Aorta (tissue), 5 donors: ENCODE measurements at places on chromosomes 16 and 17.
A peak's percentile ranks its signal among the peaks of the same experiment; 100 is the strongest.

GRCh38 chr16:22848451-22848850 is 34.5 kb downstream of the HS3ST2 start:
- no peak for DNase-seq

GRCh38 chr17:31680126-31680525 is 178.9 kb downstream of the COPRS start:
- DNase-seq: no peak

- no peak for DNase-seq
Measured at GRCh38 chr17:35947156-35947585, 3.7 kb upstream of the LYZL6 start.

- DNase-seq: no peak
Measured at GRCh38 chr16:68146585-68146984, 61.4 kb downstream of the NFATC3 start.

DNA sequence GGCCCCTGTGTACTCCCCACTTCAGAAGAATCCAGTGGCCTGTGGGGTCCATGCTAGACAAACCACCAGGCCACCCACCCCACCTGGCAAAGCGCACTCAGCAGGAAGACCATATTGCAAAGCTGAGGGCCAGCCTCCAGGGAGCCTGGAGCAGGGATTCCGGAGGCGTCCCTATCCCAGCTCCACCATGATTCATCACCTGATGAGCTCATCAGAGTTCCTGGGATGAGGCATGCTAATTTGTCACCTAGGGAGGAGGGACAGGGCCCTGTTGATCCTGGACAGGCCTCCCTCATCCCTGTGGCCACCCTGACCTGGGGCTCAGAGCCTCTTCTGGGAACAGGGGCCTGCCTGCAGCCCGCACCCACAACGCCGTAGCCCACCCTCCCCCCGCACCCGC is 131.6 kb upstream of the PLCG2 start:
- no peak for DNase-seq

- DNase-seq: no peak
Measured at GRCh38 chr16:4489030-4489429, 12.8 kb downstream of the HMOX2 start.

- DNase-seq: no peak
Measured at GRCh38 chr16:59887856-59888255, 1153.7 kb upstream of the GOT2 start.

GRCh38 chr16:78310990-78311561 is 211.6 kb downstream of the WWOX start:
- DNase-seq: no peak

GRCh38 chr16:59759296-59759695 is 1025.2 kb upstream of the GOT2 start:
- no peak for DNase-seq

DNA sequence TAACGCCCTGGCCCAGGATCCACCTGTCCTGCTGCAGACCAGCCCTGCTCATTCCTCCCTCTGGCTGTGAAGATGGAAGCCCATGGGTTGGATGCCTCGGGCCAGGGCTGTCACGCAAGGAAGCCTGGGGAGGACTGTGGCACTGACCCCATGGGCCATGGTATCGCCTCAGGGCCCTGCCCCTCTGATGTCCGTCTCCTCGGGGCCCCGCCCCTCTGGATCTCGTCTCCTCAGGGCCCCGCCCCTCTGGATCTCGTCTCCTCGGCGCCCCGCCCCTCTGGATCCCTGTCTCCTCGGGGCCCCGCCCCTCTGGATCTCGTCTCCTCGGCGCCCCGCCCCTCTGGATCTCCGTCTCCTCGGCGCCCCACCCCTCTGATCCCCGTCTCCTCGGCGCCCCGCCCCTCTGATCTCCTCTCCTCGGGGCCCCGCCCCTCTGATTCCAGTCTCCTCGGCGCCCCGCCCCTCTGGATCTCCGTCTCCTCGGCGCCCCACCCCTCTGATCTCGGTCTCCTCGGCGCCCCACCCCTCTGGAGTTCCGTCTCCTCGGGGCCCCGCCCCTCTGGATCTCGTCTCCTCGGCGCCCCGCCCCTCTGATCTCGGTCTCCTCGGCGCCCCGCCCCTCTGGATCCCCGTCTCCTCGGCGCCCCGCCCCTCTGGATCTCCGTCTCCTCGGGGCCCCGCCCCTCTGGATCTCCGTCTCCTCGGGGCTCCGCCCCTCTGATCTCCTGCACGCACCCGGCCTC is 24.0 kb downstream of the METRNL start:
- peak; percentile 90 for DNase-seq

- DNase-seq: peak; percentile 24
Measured at GRCh38 chr16:66489818-66490217, 60.1 kb downstream of the TK2 start.

- peak; percentile 75 for DNase-seq
Measured at GRCh38 chr16:12470311-12471229, 333.1 kb downstream of the CPPED1 start.

DNA sequence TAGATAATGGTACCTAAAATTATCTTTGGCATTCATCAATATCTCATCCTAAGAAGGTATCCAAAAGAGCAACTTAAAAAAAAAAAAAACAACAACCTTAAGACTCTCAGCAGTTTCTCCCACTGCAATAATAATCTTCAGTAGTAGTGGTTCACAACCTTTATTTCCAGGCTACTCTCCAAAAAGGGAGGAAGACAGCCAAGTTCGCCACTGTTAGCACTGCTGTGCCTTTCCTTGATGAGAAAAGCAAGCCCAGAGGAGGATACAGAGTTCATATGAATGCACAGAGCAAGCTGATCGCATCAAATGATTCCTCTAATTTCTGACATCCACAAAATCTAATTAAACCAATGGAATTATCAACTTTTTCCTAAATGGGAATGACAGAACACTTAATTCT is 199.4 kb downstream of the AATF start:
- DNase-seq: no peak

DNA sequence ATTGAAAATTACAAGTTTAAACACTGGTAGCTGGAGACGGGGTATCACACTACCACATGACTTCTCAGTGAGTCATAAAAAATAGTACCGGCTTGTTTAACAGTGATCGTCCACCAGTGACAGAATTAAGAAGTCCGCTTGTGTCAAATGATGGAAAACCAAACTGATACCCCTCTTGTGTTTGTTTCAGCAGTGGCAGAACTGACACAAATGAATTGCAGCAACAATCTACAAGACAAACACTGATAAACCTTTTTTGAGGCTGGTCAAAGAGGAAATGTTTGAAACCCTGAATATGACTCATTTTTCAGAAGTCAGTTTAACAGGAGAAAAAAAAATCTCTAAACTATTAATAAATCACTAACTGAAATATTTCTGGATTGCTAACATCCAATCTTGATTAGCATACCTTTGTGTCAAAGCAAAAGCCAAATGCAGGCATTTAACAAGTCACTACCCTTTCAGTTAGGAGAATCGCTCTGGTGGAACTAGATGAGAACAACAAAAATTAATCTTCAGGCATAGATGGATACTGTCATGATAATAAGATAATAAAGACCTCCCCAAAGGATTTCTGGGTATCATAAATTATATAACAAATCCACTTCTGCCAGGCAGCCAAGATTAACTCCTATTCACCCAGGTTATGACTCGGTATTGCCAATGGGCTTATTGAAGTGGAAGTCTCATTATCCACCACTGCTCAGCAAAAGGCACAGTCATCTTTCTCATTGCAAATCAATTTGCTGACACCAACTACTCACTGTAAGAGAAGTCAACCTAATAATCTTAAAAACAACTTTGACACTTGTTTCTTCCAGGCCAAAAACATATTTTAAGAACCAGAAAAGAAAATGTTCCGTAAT is 20.8 kb downstream of the DCUN1D3 start:
- DNase-seq: no peak
